ENCODE measurements at places on chromosomes 3 and 15. TPM values are rescaled to one million over a fixed set of nuclear protein-coding genes. Genes with fewer than 3 reads are reported as not detected.

DNA sequence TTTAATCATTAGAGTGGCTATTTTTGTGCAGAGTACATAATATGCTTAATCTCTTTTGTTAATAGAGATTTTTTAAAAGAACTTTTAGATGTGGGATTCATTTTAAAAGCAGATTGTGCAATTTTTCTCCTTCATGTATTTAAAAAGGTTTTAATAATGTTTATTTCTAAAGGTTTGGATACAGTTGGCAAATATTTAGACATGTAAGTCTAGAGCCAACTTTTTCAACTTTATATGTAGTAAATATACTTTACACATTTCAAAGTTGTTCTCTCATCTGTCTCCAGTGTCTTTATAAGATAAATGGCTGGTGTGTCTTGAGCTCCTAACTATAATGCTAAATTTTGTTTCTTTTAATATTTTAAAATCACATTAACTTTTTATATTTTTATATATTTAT lies 22.7 kb upstream of the GOLGA8B start:
- DNase-seq = no peak

DNA sequence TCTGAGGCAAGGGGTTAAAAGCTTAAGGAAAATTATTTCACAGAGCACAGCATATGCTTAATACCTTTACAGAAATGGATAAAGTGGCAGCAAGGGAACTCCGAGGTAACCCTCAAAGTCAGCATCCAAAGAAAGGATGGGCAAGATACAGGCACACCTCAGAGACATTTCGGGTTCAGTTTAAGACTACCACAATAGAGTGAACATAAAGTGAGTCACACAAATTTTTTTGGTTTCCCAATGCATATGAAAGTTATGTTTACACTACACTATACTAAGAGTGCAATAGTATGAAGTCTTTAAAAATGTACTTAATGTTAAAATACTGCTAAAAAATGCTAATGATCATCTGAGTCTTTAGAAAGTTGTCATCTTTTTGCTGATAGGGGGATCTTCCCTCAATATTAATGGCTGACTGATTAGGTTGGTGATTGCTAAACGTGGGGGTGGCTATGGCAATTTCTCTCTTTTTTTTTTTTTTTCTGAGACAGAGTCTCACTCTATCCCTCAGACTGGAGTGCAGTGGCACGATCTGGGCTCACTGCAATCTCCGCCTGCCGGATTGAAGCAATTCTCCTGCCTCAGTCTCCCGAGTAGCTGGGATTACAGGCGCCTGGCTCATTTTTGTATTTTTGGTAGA lies 10.0 kb downstream of the UBR1 start:
- no peak for DNase-seq

GRCh38 chr3:116815831-116816588 lies 106.4 kb downstream of the TUSC7 start:
- DNase-seq = peak; percentile 0

DNA sequence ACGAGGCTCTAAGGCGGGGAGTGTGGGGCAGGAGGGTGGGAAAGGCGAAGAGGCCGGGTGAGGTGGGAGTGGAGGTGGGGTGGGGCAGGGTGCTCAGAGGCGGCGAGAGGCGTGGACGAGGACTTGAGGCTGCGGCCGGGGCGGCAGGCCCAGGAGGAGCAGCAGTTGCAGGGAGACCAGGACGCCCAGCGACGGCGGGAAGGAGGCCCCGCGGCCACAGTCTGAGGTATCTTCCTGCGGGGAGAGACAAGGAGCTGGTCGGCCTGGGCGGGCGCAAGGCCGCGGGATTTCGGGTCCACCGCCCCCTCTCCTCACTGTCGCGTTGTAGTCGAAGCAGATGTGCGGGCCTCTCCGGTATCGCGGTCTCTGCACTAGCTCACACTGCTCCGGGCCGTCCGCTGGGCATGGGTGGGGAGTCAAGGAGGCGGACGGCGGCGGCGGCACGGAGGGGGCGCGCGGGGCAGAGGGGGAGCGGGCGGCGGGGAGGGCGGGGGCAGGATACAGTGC lies 5.3 kb upstream of the TMEM115 start:
- DNase-seq = no peak

GRCh38 chr3:65816208-65816607 lies 222.5 kb downstream of the MAGI1 start:
- DNase-seq = no peak

- no peak for DNase-seq
Measured at GRCh38 chr15:78213956-78214355, 20.4 kb downstream of the ACSBG1 start.

GRCh38 chr3:95627697-95628096 lies 1186.7 kb upstream of the EPHA6 start:
- no peak for DNase-seq

DNA sequence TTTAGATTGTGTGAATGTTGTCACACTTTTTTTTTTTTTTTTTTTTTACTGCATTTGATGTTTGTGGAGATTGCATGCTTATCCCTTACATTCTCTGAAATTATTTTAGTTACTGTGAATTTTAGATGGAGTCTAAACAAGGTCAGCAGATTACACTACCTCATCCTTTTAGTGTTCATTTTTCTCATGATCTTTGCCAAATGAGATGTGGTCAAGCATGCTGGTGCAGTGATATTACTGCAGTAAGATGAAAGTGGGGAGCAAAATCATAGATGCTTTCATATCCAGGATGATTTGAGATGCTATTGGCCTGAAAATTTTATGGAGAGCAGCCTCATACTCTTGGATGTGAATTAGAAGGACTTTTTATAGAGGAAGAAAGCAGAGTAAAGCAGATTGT lies 45.8 kb downstream of the SLC25A26 start:
- DNase-seq = no peak

GRCh38 chr3:10725067-10725466 lies 91.0 kb upstream of the SLC6A11 start:
- no peak for DNase-seq

DNA sequence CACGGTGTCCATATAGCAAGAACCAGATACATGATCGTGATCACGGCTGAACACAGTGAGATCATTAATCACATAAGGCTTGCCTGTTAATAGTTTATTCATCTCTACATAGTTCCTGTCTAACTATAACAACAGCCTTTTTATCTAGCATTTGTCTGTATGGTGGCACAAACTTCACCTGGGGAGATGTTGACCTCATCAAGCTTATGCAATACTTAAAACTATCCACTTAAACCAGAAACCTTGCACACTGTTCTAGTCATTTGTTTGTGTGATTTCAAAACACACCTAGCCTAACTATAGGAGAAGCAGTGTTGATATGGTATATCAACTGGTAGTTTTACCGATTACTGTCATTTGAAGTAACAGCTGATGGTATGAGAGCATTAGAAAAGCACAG lies 124.8 kb downstream of the VPS13C start:
- DNase-seq = no peak

DNA sequence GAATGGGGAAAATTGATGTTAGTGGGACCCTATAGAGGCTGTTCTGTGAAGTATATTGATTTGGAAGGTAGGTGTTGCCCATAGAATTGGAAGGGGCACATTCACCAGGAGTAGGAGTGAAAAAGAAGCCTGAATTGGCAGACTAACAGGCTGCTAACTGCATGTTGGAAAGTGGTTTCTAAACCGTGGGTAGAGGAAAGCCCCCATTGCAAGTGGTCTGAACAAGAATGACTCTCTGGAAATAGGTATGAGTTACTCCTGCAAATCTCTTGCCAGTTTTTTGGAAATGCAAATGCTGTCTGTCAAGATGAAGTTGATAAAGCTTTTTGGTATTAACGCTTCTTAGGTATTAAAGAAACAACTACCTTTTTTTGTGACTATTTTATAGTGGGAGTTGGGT lies 3.5 kb downstream of the UBE2E1 start:
- DNase-seq = no peak

- no peak for DNase-seq
Measured at GRCh38 chr3:117442566-117442965, 733.0 kb downstream of the TUSC7 start.

- no peak for DNase-seq
Measured at GRCh38 chr3:138136201-138136600, 4.0 kb upstream of the A4GNT start.

DNA sequence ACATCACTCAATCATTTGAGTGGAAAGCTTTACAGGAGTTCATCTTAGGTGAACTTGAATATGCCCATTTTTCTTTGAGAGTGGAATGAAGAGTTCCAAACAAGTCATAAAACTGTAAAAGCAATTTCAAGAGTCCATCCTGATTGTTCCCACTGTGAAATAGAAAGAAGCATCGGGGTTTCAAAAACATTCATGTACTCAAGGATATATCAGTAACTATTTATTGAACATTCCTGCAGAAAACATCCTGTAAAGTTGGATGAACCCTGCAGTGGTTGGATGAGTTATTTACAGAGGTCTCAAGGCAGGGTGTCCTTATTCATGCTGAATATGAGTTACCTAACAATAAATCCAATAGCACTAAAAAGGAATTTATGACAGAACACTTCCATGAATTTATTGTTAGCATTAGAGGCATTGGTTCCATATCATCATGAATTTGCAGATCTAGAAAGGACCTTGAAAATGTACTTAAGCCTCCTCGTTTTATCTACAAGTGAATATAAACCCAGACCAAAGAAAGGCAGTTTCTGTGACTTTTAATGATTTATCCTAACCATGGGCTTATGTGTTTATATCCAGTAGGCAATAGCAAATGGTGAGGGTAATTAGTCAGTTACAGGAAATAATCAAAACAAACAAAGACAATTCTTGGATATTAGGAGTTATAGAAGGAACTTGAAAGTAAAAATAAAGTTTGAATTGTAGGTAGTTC lies 361.9 kb upstream of the KCNMB2 start:
- no peak for DNase-seq

DNA sequence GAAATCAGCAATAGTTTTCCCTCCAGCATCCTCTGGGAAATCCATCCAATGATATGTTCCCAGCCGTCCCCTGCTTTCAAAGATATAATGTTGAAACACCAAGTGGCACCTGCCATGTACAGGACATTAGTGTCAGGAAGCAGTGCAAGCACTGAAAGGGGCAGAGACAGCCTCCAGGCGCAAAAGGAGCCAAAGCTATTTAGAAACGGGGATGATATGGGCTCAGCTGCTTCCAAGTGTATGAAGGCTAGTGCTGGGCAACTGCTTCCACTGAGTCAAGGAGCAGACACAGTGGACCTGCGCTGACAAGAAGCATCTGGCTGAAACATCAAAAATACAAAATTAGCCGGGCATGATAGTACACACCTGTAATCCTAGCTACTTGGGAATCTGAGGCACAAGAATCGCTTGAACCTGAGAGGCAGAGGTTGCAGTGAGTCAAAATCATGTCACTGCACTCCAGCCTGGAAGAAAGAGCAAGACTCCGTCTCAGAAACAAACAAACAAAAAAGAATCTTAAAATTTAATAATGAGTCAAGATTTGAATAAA lies 119.7 kb downstream of the AQP9 start:
- DNase-seq = no peak

- no peak for DNase-seq
Measured at GRCh38 chr3:126025862-126026261, 56.9 kb downstream of the ROPN1B start.

DNA sequence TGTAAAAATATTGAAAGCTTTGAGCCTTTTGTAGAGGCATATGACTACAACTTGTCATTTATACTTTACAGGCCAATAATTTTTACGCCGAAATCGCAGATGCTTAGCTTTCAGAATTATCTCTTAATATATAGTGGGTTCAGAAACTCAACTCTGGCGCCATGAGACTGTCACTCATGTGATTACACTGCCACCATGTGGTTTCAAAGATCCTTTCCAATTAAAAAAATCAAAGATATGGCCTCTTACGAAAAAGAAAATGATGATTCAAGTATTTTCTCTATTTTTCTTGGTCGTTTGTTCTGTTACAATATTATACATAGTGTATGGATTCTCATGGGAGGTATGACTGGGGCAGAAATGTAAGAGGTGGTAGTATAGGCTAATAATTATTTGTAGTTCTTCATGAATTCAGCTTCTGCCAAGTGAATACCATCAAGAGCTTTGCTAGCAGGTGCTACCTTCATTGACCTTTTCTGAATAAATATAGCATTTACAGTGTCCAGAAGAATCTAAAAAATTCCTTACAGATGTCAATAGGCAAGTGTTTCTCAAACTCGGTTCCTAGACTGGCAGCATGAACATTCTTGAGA lies 751.7 kb upstream of the GOLIM4 start:
- peak; percentile 43 for DNase-seq

DNA sequence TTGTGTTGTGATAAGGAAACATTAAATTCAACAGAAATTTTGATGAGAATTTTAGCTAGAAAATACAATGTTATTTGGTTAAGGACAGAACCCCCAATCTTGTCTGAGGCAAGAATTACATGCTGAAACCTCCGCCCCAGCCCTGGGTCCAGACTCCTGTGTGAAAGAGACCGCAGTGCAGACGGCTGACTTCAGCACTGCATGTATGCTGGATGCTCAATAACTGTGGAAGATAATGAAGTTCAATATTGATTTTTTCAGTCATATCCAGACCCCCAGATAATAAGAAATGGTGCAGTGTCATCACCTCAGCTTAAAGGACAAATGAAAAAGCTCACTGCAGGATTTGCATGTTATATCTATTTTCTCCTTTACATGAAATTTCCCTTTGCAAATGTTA lies 188.3 kb upstream of the CNTN4 start:
- no peak for DNase-seq

DNA sequence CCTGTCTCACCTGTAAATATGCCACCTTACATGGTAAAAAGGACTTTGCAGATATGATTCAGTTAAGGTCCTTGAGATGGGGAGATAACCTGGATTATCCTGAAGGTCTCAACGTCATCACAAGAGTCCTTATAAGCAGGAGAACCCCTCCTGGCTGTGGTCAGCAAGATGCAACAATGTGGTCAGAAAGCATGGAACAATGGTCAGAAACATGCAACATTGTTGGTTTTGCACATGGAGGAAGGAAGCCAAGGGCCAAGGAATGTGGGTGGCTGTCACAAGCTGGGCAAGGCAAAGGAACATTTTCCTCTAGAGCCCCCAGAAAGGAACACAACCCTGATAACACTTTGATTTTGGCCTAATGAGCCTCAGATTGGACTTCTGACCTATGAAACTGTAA lies 9.4 kb upstream of the SUMF1 start:
- no peak for DNase-seq

GRCh38 chr15:68536331-68537095 lies 42.3 kb upstream of the CORO2B start:
- DNase-seq = no peak

- DNase-seq = no peak
Measured at GRCh38 chr3:66638717-66639116, 137.9 kb upstream of the LRIG1 start.

The FGD5 gene
- polyA plus RNA-seq = 25.5 TPM

The GPD1L gene
- 25.6 TPM for polyA plus RNA-seq

The KBTBD13 gene
- 0.09 TPM for polyA plus RNA-seq

The FAM107A gene
- polyA plus RNA-seq = 6.2 TPM

The RGMA gene
- polyA plus RNA-seq = 9.8 TPM

The NPAP1 gene
- polyA plus RNA-seq = 0.37 TPM

The EFCAB12 gene
- 3.4 TPM for polyA plus RNA-seq

The IQCF5 gene
- polyA plus RNA-seq = not detected

The LIPH gene
- 1.6 TPM for polyA plus RNA-seq

The ARID3B gene
- 16.1 TPM for polyA plus RNA-seq

The SEMA5B gene
- polyA plus RNA-seq = 28.5 TPM

The SHF gene
- polyA plus RNA-seq = 14.7 TPM

The CCR8 gene
- not detected for polyA plus RNA-seq

The CLN6 gene
- 32.7 TPM for polyA plus RNA-seq

The GRAMD2A gene
- 7.8 TPM for polyA plus RNA-seq

The CCDC71 gene
- polyA plus RNA-seq = 28.8 TPM

The SLC12A1 gene
- polyA plus RNA-seq = 346 TPM

The CPA3 gene
- 0.32 TPM for polyA plus RNA-seq

The CDHR4 gene
- not detected for polyA plus RNA-seq
